ENCODE measurements at places on chromosomes 11 and 22.

DNA sequence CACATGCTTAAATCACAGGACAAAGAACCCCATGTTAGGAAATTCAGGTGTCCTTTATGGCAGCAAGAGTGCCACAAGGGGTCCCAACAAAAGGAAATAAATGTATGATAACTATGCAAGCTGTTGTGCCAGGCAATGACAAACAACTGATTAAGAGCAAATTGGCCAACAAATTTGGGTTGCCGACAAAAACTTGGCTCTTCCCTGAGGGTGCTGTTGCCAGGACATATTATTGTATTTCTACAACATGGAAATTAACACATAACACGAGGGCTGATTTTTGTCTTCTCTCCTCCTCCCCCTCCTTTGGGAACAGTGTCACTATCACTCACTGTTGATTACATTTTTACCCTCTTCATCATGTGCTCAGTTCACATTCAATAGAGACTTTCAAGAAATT is 56.0 kb downstream of the LRRC4C start:
- no peak for DNase-seq

- DNase-seq, result no peak
Measured at GRCh38 chr11:31412946-31413345, 43.3 kb downstream of the DNAJC24 start.

- peak; percentile 80 for DNase-seq
Measured at GRCh38 chr22:44685384-44686056, 16.5 kb upstream of the PRR5 start.

DNA sequence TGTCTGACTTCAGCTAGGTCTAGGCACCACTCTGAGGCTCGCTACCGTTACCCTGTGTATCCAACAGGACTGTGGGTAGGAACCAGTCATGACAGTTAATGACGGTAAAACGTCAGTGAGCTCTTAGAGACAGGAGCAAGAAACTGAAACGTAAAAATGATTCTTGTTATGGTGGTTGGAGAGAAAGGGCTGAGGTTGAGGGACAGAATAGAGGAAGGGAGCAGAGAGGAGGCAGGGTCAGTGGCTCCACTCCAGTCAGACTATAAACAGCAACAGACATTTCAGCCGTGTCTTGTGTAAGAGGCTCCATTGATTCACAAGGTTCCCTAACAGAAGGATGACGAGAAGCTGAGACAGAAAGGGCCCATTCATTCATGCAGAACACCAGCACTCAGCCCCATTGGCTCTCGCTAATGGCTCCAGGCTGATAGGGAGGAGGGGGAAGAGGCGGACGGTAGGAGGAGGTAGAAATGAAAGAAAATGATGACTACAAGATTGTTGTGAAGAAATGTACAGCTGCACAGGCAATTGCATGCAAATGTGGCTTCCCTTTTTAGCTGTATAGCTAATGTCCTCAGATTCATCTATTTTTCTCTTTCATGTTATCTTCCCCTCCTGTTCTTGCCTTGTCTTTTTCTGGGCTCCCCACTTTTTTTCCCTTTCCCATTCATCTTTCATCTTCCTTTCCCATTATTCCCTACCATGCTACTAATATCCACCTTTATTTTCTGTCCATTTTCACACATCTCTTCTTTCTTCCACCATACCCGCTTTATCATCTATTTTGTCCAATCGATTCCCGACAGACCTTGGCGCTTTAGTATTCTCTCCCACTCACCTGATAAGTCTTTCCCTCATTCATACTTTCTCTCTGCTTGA is 34.3 kb downstream of the ETS1 start:
- peak; percentile 7 for DNase-seq

DNA sequence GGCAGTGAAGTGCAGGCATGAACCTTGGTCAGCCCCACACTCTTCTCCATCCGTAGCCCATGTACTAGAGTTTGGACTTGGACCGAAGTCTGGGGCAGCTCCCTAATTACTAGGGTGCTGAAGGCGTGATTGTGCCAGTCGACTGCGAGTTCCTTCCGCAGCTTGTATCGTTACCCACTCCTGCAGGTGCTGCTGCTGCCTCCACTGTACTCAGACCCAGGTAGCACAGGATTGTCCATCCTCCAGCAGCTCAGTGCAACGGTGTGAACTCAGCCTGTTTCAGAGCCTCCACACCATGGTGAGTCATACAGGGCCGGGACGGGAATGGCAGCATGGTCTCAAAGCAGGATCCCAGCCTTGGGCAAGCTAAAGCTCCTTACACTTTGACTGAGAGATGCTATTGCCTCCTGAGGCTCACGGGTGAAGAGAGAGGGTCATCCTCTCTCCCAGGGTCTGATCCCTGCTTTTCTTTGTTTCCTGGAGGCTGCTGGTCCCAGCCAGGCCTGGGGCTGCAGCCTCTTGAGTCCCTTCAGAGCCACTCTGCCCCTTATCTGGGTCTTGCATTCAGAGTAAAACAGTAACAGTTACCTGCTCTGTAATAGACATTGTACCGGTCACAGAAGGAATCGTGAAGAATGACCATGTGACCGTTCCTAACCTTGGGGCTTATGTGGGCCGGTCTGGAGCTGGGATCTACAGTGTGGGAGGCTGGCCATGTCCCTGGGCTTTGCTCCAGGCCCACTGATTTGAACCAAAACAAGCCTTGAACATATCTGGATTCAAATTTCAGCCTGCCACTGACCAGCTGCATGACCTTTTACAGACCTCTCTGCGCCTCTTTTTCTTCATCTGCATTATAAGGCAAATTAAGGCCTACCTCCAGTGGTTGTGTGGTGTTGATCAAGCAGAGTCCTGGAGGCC is 1.7 kb downstream of the TKFC start:
- DNase-seq, result no peak

DNA sequence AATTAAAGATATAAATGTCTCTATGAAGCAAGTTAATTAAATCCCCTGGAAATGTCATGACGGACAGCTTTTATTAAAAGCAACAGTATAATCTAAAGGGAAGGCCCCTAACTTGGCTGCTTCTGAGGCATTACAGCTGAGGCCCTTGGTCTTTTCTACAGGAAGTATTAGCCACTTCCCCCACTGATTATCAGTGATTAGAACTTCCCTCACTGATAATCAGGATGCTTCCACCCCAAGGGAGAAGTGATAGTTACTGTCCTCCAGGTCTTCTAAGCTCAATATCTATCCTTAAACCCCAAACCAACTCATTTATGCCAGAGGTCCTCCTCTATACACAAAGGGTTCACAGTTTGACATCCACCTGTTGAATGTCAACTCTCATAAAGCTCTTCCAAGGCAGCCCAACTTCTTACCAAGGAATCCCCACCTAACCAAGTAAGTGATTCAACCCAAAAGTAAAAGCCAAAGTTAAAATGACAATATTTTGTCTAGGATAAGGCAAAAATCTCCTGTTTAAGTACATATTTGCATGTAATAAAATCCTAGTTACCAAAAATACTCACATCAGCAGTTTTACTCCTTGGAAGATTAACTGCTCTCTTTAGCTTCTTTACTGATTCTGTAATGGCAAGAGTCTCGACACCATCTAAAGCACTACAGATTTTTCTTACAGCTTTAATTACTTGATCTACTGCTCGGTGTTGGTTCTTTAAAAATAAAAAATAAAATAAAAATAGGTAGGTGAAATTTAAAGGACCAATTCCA is 58.6 kb upstream of the RPS13 start:
- no peak for DNase-seq

- no peak for DNase-seq
Measured at GRCh38 chr11:116335891-116336290, 436.9 kb downstream of the BUD13 start.

DNA sequence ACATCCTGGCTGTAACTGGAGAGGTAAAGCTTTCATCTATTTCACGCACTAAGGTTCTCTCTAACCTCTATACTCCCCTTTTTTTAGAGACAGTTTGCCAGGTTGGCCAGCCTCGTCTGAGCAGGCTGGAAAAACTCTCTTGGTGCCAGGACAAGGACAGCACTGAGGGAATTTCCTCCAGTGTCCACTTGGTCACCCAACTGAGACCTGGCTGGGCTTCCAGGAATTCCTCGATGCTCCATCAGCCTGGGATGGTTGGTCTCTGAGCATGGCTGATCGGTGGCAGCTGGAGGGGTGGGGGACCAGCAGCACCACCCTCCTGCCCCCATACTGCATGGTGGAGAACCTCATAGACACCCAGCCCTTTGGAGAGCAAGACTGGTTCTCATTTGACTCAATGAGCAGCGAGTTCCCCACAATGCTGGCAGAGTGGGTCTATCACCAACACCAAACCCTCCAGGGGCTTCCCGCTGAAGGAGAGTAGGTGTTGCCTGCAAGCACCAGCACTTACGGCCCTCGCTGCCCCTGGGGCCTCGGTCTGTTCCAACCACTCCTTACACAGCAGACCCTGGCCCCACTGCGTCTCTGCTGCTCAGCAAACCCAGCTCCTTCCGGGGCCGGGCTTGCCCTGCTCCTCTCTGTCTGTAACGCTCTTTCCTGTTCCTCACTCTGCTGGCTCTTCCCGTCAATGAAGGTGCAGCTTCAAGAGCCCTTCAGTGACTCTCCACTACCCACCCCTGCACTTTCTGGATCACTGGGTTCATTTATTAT is 122.2 kb downstream of the ST3GAL4 start:
- DNase-seq, result no peak

GRCh38 chr11:108580645-108581044 is 12.9 kb downstream of the EXPH5 start:
- DNase-seq, result no peak

DNA sequence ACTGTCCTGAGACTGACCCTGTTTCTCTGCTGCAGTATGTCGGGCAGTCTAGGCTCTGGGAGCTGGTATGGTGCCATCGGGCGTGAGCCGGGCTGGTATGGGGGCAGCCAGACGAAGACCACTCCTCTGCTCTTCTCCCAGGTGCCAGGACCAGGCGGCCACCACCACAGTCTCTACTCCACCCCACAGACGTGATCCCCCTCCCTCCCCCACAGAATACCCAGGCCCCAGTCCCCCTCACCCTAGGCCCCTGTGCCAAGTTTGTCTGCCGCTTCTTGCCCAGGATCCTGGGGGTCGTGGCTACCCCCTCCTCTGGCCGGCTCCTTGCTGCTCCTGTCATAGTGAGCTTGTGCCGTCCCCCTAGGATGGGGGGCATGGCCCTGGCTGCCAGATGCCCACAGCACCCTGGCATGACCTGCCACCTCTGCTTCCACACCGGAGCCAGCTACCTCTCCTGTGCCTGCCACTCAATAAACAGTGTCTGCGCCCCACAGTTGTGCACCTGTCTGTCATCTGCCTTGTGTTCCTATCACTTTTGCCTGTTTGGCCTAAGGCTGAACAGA is 2.0 kb upstream of the KCNK4 start:
- DNase-seq, result no peak

DNA sequence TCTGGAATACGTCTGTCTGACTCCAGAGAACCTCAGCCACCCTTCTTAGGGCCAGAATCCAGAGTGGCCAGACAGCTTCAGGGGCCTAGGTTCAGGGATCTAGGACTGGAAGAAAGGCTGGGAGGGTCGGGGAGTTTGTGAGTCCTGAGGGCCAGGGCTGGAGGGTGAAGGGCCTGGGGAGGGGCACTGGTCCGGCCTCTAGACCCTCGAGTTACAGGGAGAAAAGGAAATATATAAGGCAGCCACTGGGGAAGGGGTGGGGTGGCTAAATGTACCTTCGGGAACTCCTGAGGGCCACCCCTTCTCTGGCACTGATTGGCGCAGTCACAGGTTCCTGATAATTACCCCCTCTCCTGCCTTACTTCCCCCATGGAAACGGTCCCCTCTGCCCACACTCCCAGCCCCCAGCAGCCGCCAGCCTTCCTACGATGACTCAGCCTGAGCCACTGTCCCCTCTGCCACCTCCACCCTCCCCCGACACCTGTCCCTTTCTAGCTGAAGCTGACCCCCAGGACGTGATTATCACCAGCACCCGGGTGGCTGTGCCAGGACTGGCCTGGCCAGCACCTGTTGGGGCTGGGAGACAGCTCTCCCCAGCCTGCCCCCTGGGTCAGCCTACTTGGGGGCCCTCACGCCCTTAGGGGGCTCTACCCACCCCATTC is 26.4 kb downstream of the MB start:
- DNase-seq, result no peak

GRCh38 chr11:10303558-10304363 is 1.1 kb upstream of the ADM start:
- peak; percentile 19 for DNase-seq

DNA sequence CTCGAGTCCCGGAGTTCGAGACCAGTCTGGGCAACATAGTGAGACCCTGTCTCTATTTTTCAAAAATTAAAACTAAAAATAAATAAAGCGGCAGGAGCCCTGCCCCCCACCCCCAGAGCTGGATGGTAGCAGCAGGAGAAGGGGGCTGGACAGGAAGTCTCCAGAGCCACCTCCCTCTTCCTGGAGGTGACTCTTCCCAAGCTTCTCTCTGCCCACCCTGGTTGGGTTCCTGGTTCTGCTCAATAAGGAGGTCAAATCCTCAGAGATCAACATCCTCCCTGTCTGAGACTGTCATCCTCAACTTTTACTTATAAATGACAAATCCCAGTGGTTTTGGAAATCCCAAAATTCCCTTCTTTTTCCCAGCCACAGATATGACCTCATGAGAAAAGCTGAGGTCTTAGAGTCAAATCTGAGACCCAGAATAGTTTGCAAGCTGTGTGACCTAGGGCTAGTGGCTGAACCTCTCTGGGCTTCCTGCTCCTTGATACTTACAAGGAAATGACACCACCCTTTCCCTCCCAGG is 987 bp downstream of the C1QTNF6 start:
- no peak for DNase-seq

- no peak for DNase-seq
Measured at GRCh38 chr11:104060004-104060794, 23.8 kb downstream of the DDI1 start.

GRCh38 chr22:49775191-49775866 is 52.3 kb downstream of the BRD1 start:
- DNase-seq, result no peak

- DNase-seq, result no peak
Measured at GRCh38 chr11:125975634-125976033, 29.8 kb downstream of the VSIG10L2 start.

DNA sequence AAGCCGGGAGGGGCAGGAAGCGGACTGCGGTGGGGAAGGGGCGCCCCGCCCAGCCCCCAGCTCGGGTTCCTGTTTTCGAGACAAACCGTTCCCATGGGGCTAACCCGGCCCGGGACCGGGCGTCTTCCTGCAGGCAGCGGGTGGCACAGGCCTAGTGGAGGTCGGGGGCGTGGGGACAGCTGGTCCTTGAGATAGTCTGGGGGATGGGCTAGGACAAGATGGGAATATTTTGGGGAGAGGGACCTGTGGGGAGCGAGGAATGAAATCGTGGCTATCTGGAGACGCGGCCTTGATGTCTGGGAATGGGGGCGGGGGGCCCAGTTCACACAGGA is 1.2 kb upstream of the RASGRP2 start:
- peak; percentile 92 for DNase-seq

DNA sequence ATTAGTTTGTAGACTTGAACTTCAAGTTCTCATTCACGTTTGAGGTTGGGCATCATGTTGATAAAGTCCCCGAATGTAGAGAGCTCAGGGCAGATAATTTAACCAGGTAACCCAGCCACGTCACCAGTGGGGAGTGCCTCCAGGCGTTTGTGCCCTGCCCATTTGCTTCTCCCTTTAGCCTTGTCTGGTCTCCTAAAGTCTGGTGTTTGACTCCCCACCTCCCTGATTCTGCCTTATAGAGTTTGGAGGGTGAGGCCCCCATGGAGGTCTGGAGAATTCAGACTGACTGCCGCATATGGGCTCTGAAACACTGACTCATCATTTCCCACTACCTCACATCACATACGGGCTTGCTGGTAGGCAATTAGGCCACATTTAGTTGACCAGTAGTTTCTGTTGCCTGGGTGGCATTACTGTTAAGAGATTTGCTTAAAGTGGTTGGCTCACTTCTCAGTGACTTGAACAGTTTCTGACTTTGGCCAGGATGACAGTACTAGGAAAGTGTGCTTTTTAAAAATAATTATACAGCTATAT is 99.3 kb upstream of the GAL start:
- DNase-seq, result no peak

- no peak for DNase-seq
Measured at GRCh38 chr22:43792905-43793304, 19.2 kb downstream of the EFCAB6 start.
